ENCODE measurements at places on chromosomes 16 and 17.
A peak's percentile ranks its signal among the peaks of the same experiment; 100 is the strongest.

GRCh38 chr17:41692722-41693521 lies 4.2 kb downstream of the EIF1 start:
- DNase-seq = no peak

DNA sequence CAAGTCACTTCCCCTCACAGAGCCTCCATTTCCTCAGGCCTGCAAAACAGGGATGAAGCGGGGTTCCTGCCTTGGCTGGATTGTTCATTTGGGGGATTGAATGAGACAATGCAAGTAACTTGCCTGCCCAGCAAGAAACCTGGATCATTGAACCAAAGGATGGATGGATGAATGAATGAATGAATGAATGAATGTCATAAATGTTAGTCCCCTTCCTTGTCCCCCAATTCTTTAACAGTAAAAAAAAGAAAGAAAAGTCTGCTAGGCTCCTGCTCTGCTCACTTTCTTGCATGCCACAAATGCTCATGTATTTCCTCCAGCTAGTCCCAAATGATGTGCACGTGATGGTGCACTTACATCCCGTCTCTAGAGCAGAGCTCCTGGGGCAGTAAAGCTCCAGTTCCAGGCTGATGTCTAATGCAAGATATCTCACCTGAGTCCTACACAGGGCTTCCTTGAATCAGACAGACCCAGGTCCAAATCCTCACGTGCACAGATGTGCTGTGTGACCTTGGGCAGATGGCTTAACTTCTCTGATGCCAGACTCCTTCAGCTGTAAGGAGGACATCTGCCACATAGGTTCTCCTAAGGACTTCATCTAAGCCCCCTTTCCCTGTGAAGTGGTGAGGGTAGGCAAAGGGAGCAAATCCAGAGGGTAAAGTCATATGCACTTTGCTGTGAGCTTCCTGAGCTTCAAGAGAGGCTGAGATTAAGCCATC lies 45.5 kb downstream of the C16orf82 start:
- no peak for DNase-seq

DNA sequence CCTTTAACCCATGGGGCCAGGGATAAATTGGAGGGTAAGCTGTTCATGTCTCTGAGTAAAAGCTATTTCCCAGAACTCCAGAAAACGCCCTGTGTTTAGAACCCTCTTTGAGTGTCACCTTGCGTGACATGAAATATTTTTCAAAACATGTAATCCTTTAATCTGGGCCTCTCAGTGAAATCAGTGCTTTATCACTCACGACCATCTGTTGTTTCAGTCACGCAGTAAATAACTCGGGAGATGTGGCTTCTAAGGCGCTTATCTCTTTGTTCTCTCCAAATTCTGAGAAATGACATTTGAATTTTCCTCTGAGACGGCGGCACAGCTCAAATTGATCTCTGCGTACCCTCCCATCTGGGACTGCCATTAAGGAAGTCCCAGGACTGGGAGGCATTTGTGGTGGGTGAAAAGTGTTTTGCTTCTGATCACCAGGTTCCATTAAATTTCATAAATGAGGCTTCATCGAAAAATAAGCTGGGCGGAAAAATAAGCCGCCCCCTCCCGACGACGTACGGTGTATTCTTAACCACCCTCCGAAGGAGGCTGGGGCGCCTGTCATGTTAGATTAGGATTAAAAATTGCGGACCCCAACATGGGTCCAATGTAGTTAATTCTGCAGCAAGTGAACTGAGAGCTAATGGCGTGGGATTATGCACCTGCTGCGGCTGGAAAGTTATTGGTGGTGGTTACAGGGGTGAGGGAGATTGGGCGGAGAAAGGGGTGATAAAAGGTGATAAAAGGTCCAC lies 12.7 kb downstream of the WFDC1 start:
- no peak for DNase-seq

- DNase-seq = peak; percentile 62
Measured at GRCh38 chr16:1105888-1106620, 10.0 kb upstream of the C1QTNF8 start.

- no peak for DNase-seq
Measured at GRCh38 chr16:57998486-57998885, 2.0 kb downstream of the ZNF319 start.

- no peak for DNase-seq
Measured at GRCh38 chr16:30429418-30429677, 482 bp downstream of the DCTPP1 start.

DNA sequence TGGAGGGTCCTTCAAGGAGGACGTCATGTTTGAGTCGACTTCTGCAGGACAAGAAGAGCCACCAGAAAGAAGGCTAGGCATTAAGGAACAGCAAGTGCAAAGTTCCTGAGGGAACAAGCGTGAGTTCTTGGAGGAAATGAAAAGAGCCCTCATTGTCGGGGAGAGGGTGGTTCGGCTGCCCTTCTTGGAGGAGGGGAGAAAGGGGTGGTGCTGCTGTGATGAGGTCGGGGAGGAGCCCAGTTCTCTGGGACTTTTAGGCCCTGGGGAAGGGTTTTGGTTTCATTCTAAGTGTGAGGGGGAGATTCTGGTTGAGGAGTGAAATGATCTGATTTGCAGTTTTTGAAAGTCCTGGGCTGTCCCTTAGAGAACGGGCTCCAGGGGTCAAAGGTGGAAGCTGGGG lies 4.1 kb downstream of the BICDL2 start:
- no peak for DNase-seq

DNA sequence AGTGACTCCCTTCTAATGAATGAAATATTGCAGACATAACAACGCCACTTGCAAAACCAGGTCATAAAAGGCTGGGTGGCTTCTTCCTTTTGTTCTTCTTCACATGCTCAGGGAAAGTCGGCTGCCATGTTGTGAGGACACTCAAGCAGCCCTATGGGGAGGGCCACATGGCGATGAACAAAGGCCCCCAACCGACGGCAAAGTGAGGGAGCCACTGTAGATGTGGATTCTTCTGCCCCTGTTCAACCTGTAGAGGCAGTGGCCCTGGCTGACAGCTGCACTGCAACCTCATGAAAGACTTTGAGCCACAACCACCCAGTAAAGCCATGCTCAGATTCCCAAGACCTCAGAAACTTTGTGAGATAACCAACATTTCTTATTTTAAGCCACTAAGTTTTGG lies 203.5 kb upstream of the TNRC6C start:
- no peak for DNase-seq

DNA sequence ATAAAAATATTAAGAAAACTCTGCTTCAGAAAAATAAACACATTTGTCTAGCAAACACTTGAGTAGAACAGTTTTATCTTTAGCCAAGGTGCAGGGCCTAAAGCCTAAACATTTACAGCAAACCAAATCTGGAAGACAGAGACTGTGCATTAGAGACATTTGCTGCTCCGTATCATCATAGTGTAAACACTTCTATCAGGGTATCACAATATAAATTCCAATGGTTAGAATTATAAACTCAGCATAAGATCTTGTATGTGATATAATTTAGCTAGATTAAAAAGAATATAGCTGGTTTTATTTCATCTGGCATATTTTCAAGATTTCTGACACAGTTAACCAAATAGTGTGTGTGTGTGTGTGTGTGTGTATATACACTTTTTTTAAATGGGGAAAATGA lies 133.8 kb upstream of the NACA2 start:
- DNase-seq = no peak

- no peak for DNase-seq
Measured at GRCh38 chr17:60548990-60549389, 22.9 kb upstream of the APPBP2 start.
